Activated naive CD4-positive, alpha-beta T cell (primary cell): ENCODE measurements at places on chromosomes 1 and 21.

- no peak for DNase-seq
These were observed 304.7 kb upstream of the PTBP2 start for GRCh38 chr1:96416701-96417444.

GRCh38 chr1:2300851-2301606 lies 72.9 kb downstream of the SKI start:
- DNase-seq, result peak; percentile 91

GRCh38 chr1:76494807-76495206 lies 372.5 kb upstream of the ST6GALNAC5 start:
- no peak for DNase-seq

DNA sequence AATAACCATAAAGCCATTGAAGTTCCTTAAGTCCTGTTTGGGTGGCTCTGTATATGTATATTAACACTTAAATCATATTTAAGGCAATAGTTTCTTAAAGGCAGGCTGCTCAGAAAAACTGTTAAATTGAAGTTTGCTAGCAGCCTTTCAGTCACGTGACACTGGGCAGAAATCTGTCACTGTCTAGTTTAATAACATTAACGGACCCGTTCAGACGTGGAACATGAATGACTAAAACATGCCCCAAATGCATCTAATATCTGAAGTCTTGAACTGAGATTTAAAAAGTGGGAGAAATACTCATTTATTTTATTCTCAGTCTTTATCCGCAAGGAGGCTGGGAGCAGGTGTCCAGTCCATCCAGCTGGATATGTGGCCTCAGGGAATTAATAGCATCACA lies 3.3 kb upstream of the SPATA1 start:
- DNase-seq, result no peak

DNA sequence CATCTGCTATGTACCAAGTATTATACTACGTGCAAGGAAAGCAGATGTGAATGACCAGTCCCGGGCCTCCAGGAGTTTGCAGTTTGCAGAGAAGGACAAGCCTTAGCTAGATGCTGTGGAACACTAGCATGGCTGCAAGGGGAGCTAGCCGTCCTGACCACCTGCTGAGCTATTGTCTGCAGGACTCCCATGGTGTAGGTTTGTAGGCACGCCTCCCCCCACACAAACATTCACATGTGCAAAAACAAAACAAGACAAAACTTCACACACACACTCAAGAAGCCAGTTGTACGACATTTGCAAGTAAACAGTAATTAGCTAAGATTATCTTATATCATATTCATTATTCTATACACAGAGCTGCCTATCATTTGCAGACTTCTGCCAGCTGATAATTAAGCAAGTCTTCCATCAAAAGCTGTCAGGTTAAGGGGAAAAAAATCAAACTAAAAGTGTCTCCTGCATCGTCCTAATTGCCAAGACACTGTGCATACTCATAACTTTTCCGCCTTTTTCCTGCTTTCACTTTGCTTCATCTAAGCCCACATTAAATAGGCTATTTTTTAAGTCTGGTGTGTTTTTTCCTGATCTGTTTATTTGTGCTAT lies 10.7 kb upstream of the HNRNPU start:
- DNase-seq, result no peak

- DNase-seq, result no peak
These were observed 95.6 kb downstream of the RGS2 start for GRCh38 chr1:192904438-192904895.

DNA sequence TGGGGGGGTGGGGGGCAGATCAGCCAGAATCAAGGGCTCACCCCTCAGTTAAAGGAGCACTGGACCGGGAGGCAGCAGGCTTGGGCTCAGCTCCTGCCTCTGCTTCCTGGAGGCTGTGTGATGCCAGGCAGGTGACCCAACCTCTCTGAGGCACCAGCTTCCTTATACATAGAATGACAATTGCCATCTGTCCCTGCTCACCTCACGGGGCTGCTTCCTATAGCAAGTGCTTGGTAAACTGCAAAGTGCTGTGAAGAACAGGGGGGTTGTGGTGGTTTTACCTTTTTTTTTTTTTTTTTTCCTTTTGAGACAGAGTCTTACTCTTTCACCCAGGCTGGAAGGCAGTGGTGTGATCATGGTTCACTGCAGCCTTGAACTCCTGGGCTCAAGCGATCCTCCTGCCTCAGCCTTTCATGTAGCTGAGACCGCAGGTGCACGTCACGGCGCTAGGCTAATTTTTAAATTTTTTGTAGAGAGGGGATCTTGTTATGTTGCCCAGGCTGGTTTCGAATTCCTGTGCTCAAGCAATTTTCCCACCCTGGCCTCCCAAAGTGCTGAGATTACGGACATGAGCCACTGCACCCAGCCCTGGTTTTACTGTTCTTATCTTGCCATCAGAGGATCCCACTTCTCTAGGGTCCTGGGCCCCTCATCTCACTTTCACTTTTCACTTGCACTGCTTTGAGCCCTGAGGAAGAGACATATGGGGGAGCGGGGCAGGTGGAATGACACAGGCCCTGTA lies 11.6 kb downstream of the KCNQ4 start:
- DNase-seq, result no peak

- no peak for DNase-seq
These were observed 746 bp downstream of the TADA1 start for GRCh38 chr1:166875302-166875733.
